Spinal cord (tissue), 10 donors: ENCODE measurements at places on chromosomes 7 and 10. TPM values are rescaled to one million over a fixed set of nuclear protein-coding genes. Genes with fewer than 3 reads are reported as not detected.

The ETV1 gene
- total RNA-seq = 39.8 TPM

The NUTM2E gene
- 0.79 TPM for total RNA-seq

The FGL2 gene
- 126 TPM for total RNA-seq

The SERPINE1 gene
- total RNA-seq = 2.1 TPM

The HOXA11 gene
- 2.2 TPM for total RNA-seq

The NSMCE4A gene
- 59.0 TPM for total RNA-seq

The VPS37D gene
- 8.9 TPM for total RNA-seq

The BAMBI gene
- 44.9 TPM for total RNA-seq

The ATP6V0A4 gene
- 1.3 TPM for total RNA-seq

The STEAP2 gene
- total RNA-seq = 8.2 TPM

The LMBR1 gene
- total RNA-seq = 61.3 TPM

The CPSF4 gene
- 19.6 TPM for total RNA-seq

The GIMAP5 gene
- total RNA-seq = 20.1 TPM

The ZNF804B gene
- 2.0 TPM for total RNA-seq

The HHEX gene
- 6.8 TPM for total RNA-seq

The LRRC18 gene
- total RNA-seq = 1.2 TPM

The LGI1 gene
- total RNA-seq = 32.4 TPM

The DKK1 gene
- 3.5 TPM for total RNA-seq

The MXI1 gene
- 74.8 TPM for total RNA-seq

The KLF14 gene
- not detected for total RNA-seq

The HPSE2 gene
- total RNA-seq = 0.89 TPM

The WNT8B gene
- 0.10 TPM for total RNA-seq

The SGPL1 gene
- 50.3 TPM for total RNA-seq

The HMX3 gene
- total RNA-seq = not detected

The LYZL1 gene
- total RNA-seq = not detected

The SPOCK2 gene
- total RNA-seq = 188 TPM

The ZNF503 gene
- total RNA-seq = 9.6 TPM

The CYP2C19 gene
- total RNA-seq = not detected

The ODAD2 gene
- 6.8 TPM for total RNA-seq

The SYT15B gene
- 2.7 TPM for total RNA-seq

The THSD7A gene
- 19.0 TPM for total RNA-seq

The GJD4 gene
- 0.20 TPM for total RNA-seq

The OR9A2 gene
- 0.50 TPM for total RNA-seq

The PLXNA4 gene
- 29.7 TPM for total RNA-seq
